Activated CD8-positive, alpha-beta T cell treated with anti-CD3 and anti-CD28 coated beads for 36 hours (primary cell): ENCODE measurements at places on chromosomes 1 and 21. TPM values are rescaled to one million over a fixed set of nuclear protein-coding genes. Genes with fewer than 3 reads are reported as not detected.

- DNase-seq, result no peak
- no peaks in the 10 kb centered on the region for H3K36me3 ChIP-seq
- peaks cover 30% of the 10 kb centered on the region for H3K27me3 ChIP-seq
Measured at GRCh38 chr1:182662121-182662890, 22.1 kb downstream of the RGS8 start.

GRCh38 chr1:247913786-247914185 is 6.3 kb upstream of the OR2T8 start:
- no peaks in the 10 kb centered on the region for H3K36me3 ChIP-seq
- no peak overlapping the region for H3K4me3 ChIP-seq
- peaks cover 2% of the 10 kb centered on the region for H3K27me3 ChIP-seq
- DNase-seq, result no peak

GRCh38 chr1:84758968-84759491 is 68.8 kb upstream of the SSX2IP start:
- H3K4me1 ChIP-seq, result peaks cover 10% of the 10 kb centered on the region
- DNase-seq, result peak; percentile 37
- peaks cover 8% of the 10 kb centered on the region for H3K27me3 ChIP-seq
- no peaks in the 10 kb centered on the region for H3K36me3 ChIP-seq

DNA sequence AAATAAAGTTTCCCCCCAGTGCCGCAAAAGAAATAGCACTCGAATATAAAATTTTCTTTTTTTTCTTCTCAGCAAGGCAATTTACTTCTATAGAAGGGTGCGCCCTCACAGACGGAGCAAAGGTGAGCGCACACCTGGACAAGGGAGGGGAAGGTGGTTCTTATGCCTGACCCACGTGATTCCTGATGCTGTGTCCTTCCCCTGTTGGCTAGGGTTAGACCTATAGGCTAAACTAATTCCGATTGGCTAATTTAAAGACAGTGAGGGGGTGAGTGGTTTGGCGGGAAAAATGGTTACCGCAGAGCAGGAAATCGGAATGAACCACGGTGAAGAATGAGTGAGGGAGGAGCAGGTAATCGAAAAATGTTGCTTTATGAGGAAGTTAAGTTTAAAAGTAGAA is 607 bp upstream of the FAAH start:
- no peak for DNase-seq
- peaks cover 4% of the 10 kb centered on the region for H3K4me1 ChIP-seq
- peak overlapping the region; percentile 57 for H3K4me3 ChIP-seq
- H3K27me3 ChIP-seq, result peaks cover 21% of the 10 kb centered on the region
- peaks cover 22% of the 10 kb centered on the region for H3K36me3 ChIP-seq
- H3K27ac ChIP-seq, result no peak overlapping the region

DNA sequence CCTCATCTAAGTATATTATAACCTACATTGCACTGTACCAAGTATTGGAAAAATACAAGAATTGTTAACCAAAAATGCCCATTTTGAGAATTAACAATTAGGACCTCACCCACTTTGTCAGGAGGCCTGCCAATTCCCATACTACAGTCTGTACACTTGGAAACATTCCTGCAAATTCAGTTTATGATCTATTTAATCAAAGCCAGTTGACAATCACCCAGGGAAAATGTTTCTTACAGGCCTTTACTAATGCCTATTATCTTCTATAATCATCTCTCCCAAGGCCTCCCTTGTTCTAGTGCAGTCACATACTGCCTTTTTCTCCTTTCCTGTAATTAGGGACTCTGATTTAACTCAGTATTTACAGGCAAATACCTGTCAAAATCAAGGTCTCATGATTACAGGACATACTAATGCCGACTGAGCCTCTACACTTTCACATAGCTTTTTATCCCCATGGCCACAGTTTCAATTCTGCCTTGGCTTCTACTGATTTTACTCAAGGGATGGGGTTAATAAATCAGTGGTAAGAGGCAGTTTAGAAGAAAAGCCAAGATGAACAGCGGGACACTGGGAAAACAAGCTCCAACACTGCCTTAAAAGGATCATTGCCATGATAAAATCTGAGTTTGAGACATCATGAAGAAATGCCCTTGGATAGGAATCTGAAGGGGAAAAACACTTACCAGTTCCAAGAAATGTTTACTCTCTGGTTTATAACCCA is 338.7 kb downstream of the VAV3 start:
- H3K4me1 ChIP-seq, result peaks cover 37% of the 10 kb centered on the region
- no peaks in the 10 kb centered on the region for H3K27me3 ChIP-seq
- H3K4me3 ChIP-seq, result no peak overlapping the region
- peaks cover 2% of the 10 kb centered on the region for H3K36me3 ChIP-seq
- no peak for DNase-seq
- no peak overlapping the region for H3K27ac ChIP-seq

DNA sequence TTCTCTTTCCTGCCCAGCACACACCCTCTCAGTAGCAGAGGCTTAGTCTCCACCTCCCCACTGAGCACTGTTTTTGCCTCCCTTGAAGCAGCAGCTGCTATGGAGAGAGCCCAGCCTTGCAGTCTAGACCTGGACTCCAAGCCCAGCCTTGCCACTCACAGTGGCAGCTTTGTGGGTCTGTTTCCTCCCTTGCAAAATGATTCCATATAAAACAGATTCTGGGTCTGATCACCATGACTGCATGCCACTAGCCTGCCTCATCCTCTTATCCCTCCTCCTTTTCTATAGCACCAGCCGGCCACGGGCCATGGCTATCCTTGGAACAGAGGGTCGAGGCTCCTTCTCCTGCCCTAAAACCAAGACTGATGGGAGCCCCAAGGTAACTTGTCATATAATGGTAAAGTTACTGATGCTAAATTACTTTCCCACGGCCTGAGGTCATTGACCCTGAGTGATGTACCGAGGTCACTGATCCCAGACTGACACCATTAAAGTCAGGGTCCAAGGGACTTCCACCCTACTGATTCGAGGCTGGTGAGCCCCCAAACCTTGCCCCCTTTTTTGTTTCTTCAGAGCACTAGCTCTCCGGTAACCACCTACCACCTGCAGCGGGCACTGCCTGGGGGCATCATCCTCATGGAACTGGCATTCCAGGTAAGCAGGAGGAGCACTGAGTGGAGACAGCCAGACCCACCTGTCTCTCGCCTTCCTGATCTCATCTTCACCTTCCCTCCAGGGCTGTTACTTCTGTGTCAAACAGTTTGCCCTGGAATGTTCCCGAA is 7.9 kb downstream of the HYI start:
- H3K4me1 ChIP-seq, result no peaks in the 10 kb centered on the region
- DNase-seq, result no peak

Gene HSD3B2
- not detected for total RNA-seq

- no peak overlapping the region for H3K27ac ChIP-seq
- no peak for DNase-seq
- no peaks in the 10 kb centered on the region for H3K36me3 ChIP-seq
- no peaks in the 10 kb centered on the region for H3K4me1 ChIP-seq
- no peak overlapping the region for H3K4me3 ChIP-seq
Measured at GRCh38 chr1:222225316-222225691, 322.6 kb downstream of the HHIPL2 start.

DNA sequence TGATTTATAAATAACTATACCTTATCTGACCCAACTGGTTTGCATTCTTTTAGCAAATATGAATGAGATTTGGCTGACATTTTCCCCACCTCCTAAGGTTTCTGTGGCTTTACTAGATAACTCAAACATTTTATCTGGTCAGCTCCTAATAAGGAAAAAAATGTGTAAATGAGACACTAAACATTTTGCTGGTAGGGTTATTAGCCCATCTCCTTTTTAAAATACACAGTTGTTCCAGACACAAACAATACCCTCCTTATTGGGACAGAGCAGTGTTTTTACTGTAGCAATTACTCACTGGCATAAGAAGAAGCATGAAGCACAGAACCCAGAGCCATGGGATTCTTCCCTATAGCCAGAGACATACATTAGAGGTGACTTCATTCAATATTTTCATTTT is 53.8 kb upstream of the NUF2 start:
- no peak overlapping the region for H3K4me3 ChIP-seq
- DNase-seq, result no peak
- H3K27me3 ChIP-seq, result no peaks in the 10 kb centered on the region

Gene CD34
- 0.04 TPM for total RNA-seq

DNA sequence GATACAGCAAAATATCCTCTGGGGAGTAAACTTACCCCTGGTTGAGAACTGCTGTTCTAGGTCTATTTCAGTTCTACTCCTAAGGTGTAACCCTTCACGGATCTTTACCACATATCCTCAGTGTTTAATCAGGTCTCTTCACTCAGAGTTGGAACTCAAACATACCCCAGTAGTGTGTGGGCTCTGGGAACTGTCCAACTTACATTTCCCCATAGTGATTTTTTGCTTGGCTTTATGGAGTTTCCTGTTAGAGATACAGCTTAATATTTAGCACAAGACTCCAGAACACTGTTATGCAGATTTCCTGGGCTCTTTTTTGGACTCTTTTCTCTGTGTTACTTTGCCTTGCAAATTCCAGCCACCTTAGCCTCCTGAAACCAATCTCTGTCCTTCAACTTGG is 26.7 kb upstream of the LIN9 start:
- H3K4me3 ChIP-seq, result no peak overlapping the region
- no peak overlapping the region for H3K27ac ChIP-seq
- H3K4me1 ChIP-seq, result peaks cover 10% of the 10 kb centered on the region
- peaks cover 2% of the 10 kb centered on the region for H3K36me3 ChIP-seq

Gene SLC30A2
- total RNA-seq, result not detected

DNA sequence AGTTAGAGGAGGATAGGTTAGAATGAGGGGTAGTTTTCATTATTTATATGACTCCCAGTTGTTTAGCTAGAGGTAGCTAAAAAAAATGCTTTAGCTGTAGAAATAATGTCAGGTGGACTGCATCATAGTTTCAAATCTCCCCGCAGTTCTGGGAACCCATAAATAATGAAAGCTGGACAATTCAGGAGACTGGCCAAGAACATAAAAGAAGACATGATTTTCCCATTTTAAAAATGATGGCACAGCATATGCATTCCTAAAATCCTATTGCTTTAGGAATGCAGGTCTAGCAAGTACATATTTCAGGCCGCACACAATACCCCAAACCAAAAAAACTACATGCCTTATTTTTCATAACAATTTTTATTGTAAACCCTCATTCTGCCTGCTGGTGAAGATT is 143.3 kb downstream of the CTH start:
- H3K4me3 ChIP-seq, result no peak overlapping the region
- no peak for DNase-seq
- H3K4me1 ChIP-seq, result no peaks in the 10 kb centered on the region

GRCh38 chr1:82321794-82322193 is 521.1 kb downstream of the ADGRL2 start:
- H3K4me3 ChIP-seq, result no peak overlapping the region
- DNase-seq, result no peak
- no peaks in the 10 kb centered on the region for H3K27me3 ChIP-seq
- no peaks in the 10 kb centered on the region for H3K4me1 ChIP-seq

Gene DNALI1
- not detected for total RNA-seq

DNA sequence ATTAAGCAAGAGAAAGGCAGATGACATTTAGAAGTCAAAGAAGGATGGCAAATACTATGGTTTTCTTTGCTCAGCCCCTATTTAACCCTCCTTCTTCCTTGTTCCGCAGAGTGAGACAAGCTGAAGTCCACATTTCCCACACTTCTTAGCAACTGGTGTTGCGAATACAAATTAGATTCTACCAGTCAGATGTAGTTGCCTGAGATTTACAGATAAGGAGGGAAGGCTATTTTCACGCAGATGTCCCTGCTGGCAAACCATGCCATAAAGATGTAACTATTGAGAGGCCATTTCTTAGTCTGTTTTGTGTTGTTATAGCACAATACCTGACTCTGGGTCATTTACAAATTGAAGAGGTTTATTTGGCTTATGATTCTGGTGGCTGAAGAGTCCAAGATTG is 84.3 kb downstream of the ZC3H11B start:
- H3K4me3 ChIP-seq, result no peak overlapping the region
- peaks cover 5% of the 10 kb centered on the region for H3K27me3 ChIP-seq

Gene SIPA1L2
- total RNA-seq, result 1.7 TPM

DNA sequence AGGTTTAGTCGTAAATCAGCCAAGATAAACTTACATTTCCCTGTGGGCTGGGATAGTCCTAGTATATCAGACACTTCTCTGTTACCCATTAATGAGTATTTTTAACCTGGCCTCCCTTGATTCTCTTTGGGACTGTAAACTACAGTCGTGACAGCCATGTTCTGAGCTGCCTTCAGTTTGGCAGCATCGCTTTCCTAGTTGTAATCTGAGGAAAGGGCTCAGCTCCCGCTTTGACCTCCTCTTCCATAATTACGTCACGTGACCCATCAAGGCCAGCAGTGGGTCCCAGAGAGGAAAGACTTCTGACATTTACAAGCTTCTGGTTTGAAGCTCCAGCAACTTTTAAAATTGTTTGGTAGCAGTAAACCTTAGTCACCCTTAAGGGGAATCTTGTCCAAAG is 34.6 kb upstream of the MTR start:
- no peak for DNase-seq
- H3K27me3 ChIP-seq, result peaks cover 2% of the 10 kb centered on the region
- H3K36me3 ChIP-seq, result no peaks in the 10 kb centered on the region
- no peaks in the 10 kb centered on the region for H3K4me1 ChIP-seq

Gene FGR
- 0.51 TPM for total RNA-seq

Gene SLC6A17
- total RNA-seq, result 0.18 TPM

GRCh38 chr1:159959451-159959850 is 5.4 kb upstream of the SLAMF9 start:
- H3K36me3 ChIP-seq, result no peaks in the 10 kb centered on the region
- no peak overlapping the region for H3K27ac ChIP-seq
- no peak overlapping the region for H3K4me3 ChIP-seq
- H3K27me3 ChIP-seq, result peaks cover 5% of the 10 kb centered on the region
- peaks cover 3% of the 10 kb centered on the region for H3K4me1 ChIP-seq

Gene TTC39A
- 0.50 TPM for total RNA-seq

- peaks cover 27% of the 10 kb centered on the region for H3K4me1 ChIP-seq
- peaks cover 3% of the 10 kb centered on the region for H3K36me3 ChIP-seq
- no peaks in the 10 kb centered on the region for H3K27me3 ChIP-seq
- peak; percentile 8 for DNase-seq
- H3K4me3 ChIP-seq, result no peak overlapping the region
Measured at GRCh38 chr1:59072583-59072947, 224.3 kb upstream of the FGGY start.

GRCh38 chr1:94095744-94096469 is 25.0 kb downstream of the ABCA4 start:
- H3K27me3 ChIP-seq, result no peaks in the 10 kb centered on the region
- no peak overlapping the region for H3K27ac ChIP-seq
- DNase-seq, result no peak
- H3K36me3 ChIP-seq, result no peaks in the 10 kb centered on the region

Gene HCN3
- 1.5 TPM for total RNA-seq

DNA sequence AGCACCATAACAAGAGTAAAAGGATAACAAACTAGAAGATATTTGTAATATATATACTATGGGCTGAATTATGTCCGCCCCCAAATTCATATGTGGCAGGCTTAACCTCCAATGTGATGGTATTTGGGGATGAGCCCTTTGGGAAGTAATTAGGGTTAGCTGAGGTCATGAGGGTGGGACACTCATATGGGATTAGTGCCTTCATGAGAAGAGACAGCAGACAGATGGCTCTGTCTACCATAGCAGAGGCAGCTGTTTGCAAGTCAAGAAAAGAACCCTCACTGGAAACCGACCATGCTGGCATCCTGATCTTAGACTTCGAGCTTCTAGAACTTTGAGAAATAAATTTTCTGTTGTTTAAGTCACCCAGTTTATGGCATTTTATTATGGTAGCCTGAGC is 303.6 kb downstream of the LMO4 start:
- DNase-seq, result no peak
- H3K27me3 ChIP-seq, result peaks cover 2% of the 10 kb centered on the region
- no peak overlapping the region for H3K27ac ChIP-seq

GRCh38 chr1:33323663-33324477 is 3.0 kb upstream of the A3GALT2 start:
- no peak overlapping the region for H3K27ac ChIP-seq
- no peak for DNase-seq
- H3K4me1 ChIP-seq, result no peaks in the 10 kb centered on the region
- H3K36me3 ChIP-seq, result peaks cover 22% of the 10 kb centered on the region
